ENCODE measurements at places on chromosomes 4 and X.

- no peak for DNase-seq
Measured at GRCh38 chr4:16641971-16642370, 256.5 kb downstream of the LDB2 start.

DNA sequence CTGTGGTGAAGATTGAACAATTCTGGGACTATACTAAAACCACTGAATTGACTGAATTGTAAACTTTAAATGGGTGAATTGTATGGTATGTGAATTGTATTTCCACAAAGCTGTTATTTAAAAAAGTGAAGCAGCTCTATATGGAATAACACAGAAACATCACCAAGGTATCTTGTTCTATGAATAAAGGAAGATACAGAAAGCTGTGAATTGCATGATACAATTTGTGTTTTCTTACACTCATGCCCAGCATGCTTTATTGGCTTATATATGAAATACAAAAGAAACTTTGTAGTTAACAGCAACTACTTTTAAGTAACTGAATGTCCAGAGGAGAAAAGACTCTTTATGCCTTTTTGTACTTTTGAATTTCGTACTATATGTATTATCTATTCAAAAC, 11.5 kb downstream of the CBR4 start:
- no peak for DNase-seq

DNA sequence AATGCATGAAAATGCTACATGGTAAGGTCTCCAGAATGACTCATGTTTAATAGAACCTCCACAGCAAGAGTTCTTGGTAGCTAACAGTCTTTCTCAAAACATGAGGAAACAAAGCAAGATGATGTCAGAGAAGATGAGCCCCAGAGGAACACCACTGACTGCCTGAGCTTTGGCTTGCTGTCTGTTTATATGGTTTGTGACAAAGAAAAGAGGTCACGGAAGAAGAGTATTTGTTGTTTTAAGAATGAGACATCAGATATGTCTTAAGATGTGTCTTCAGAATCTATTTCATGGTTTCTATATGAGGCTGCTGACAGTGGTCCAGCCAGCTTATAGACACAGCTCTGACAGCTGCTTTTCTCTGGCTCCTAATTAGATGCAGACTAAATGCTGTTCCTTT, 18.8 kb upstream of the AREG start:
- DNase-seq, result no peak

DNA sequence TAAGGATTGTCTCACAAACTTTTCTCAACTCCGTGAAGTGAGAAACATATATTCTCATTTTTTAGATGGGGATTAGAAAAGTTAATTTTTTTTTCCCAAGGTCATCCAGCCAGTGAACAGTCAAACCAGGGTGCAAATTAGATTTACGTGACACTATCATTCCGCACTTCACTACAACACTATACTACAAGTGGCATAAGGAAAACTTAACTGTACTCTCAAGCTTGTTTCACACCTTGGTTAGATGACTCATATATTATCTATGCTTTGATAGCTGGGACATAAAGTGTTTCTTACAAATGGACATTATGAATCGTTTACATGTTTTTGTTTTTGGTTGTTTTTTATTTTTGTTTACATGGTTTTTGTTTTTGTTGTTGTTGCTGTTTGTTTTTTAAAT, 525.7 kb downstream of the PPARGC1A start:
- no peak for DNase-seq

GRCh38 chr4:94448815-94449375, 2.8 kb upstream of the PDLIM5 start:
- DNase-seq, result no peak

- DNase-seq, result peak; percentile 42
Measured at GRCh38 chrX:84415140-84415539, 87.1 kb downstream of the HDX start.
